ENCODE measurements at places on chromosomes 12 and 14. TPM values are rescaled to one million over a fixed set of nuclear protein-coding genes. Genes with fewer than 3 reads are reported as not detected.
A peak's percentile ranks its signal among the peaks of the same experiment; 100 is the strongest.

GRCh38 chr14:93648440-93649168 lies 139.7 kb downstream of the PRIMA1 start:
- no peak for DNase-seq

DNA sequence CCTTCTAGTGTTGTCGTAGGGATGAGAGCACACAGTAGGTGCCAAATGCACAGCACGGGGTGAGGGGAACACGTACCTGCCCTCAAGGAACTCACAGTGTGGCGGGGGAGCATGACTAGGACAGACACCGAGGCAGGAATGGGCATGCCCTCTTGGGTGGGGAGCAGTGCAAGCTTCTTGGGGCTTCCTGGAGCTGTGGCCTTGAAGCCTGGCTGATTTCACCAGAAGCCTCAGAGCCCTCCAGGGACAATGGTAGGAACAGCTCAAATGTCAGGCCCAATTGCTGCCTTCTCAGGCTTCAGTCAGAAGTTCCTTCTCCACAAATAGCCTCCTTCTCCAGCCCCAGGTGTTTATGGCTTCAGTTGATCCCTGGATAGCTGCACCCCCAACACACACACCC lies 43.4 kb downstream of the TEAD4 start:
- DNase-seq, result no peak

- DNase-seq, result no peak
Measured at GRCh38 chr12:110193196-110193595, 69.0 kb downstream of the IFT81 start.

DNA sequence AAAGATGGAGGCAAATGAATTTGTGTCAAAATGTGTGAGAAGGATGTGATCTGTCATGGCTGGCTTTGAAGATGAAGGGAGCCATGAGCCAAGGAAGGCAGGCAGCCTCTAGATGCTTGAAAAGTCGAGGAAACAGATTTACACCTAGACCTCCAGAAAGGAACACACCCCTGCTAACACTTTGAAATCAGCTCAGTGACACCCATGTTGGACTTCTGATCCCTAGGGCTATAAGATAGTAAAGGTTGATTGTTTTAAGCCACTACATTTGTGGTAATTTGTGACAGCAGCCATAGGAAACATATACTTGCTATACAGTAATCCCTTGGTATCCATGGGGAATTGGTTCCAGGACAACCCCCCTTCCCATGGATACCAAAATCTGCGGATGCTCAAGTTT lies 80.5 kb upstream of the DYRK2 start:
- DNase-seq, result no peak

- DNase-seq, result no peak
Measured at GRCh38 chr12:98783420-98783819, 138.3 kb downstream of the APAF1 start.

GRCh38 chr14:20775901-20776300 lies 5.2 kb upstream of the RNASE6 start:
- DNase-seq, result no peak

GRCh38 chr12:114425031-114425626 lies 19.2 kb upstream of the TBX5 start:
- no peak for DNase-seq

DNA sequence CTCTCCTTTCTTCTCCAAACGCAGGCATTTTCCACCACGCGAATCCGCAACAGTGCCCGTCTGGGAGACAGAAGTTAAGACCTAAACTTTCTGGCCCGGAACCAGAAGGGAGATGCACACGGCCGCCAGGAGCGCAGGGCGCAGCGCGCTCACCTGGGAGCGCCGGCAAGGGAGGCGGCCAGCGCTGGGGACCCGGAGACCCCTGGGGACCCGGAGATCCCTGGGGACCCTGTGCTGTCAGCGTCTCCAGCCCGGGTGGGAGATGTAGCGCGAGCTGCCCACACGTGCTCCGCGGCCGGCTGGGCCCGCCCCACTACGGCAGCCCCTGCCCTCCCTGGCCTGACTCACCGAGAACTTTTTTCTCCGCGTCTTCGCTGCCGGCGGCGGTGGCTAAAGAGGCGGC lies 620 bp downstream of the YBX3 start:
- peak; percentile 83 for DNase-seq

DNA sequence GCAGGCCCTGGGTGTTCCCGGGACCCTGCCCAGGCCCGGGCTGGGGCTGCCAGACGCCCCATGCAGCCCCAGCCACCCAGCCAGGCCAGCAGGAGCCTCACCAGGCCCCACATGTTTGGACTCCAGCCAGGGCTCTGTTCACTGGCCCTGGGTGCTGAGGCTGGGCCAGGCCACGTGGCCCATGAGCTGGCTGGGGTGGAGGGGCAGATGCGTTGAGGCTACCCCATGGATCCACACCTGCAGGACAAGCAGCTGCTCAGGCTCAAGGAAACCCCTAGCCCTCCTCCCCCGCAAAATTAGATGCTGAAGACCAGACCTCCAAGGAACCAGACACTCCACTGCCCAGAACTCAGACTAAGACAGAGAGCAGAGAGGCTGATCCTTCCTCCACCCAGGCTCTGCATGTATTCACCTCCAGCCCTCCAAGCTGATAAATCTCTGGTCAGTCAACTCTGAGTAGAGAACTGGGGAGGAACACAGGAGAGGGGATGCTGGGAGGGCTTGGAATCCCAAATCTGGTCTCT lies 1.6 kb downstream of the CDH24 start:
- DNase-seq, result no peak

- peak; percentile 14 for DNase-seq
Measured at GRCh38 chr14:35046751-35047536, 872 bp downstream of the FAM177A1 start.

DNA sequence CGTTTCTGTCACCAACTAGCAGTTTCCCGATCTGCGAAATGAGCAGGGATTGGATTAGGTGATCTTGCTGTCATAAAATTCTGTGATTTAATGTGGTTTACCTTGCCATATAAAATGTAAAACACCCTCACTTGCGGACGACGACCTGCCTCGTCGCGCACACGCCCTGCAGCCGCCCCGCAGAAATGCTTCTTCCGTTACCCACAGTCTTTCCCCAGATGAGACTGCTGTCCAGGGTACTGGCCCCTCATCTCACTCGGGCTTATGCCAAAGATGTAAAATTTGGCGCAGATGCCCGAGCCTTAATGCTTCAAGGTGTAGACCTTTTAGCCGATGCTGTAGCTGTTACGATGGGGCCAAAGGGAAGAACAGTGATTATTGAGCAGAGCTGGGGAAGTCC lies 17.7 kb upstream of the FOXJ2 start:
- DNase-seq, result no peak

DNA sequence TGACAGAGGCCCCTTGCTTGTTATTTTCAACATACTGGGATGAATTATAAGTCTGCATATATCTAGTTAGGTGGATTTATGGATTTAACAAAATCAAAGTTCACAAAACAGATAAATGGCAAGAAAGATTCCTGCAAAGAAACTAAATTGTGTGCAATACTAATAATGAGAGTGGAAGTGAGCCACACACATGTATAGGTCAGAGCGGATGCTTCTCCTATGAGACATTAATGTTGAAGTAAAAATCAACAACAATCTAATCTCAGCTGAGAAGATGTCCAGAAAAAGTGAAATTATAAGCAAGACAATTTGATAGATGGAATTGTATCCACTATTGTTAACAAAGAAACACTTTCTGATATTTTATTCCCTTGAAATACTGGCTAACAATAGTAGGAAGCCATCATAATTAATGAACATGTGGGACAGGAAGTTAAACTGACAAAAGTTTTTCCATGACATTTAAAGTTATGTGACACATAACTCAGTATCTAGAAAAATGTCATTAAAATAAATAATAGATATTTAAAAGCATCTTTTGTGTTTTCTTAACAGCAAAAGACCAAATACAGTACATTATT lies 39.7 kb downstream of the RAD51B start:
- no peak for DNase-seq

DNA sequence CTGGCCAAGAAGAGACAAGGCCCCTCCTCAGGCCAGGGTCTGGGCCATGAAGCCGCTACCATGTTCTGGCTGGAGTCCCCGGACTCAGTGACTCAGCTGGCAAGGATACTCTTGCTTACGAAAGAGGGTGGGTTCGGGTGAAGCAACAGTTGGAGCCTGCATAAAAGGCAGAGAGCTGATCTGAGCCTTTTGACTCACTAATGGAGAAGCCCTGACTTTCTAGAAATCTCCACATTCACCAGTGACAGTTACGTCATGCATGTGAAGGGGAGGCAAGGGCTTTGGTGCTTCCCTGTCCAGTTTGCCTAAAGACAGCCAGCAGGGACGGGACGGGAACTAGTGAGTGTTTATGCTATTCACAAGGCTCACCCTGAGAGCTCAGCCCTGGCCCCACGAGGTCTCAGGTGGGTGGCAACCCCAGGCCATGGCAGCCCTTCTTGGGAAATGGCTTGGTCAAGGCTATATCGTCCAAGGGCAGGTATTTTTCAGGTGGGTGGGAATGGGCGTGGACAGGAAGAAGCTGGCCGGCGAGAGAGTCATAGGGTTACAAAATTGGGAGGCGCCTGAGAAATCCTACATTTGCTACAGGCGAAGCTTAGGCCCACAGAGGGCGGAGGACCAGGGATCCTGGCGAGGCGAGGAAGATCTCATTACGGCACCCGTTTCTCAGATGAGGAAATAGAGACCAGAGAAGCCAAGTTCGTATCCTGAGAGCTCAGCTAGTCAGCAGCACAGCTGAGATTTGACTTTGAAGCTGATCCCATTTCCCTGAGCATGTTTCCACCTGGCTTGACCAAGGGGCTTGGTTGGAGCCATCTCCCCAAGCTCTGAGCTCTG lies 314.6 kb downstream of the BCL11B start:
- peak; percentile 59 for DNase-seq

DNA sequence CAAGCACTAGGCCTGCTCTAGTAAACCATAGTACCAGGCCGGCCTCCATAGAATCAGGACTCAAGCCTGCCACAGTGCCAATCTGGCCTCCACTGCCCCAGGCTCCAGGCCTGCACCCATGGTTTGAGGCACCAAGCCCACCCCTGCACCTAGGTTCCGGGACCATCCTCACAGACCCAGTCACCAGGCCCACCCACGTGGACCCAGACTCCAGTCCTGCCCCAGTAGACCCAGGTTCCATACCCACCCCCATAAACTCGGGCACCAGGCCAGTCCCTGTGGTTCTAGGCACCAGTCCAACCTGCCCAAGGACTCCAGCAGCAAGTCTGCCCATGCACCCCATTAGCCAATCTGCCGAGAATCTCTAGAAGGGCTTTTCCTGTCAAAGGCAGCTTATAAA lies 501.8 kb upstream of the TMPO start:
- no peak for DNase-seq

- DNase-seq, result no peak
Measured at GRCh38 chr14:32576977-32577376, 247.9 kb downstream of the AKAP6 start.

FOXN4 gene
- total RNA-seq, result not detected

FLVCR2 gene
- 3.4 TPM for total RNA-seq

TRIM9 gene
- total RNA-seq, result 4.2 TPM

C12orf50 gene
- total RNA-seq, result not detected

TRPV4 gene
- total RNA-seq, result not detected

ERP27 gene
- total RNA-seq, result not detected

RHEBL1 gene
- total RNA-seq, result not detected

CCDC92 gene
- 31.0 TPM for total RNA-seq

RPGRIP1 gene
- total RNA-seq, result not detected

EPYC gene
- not detected for total RNA-seq

RAD9B gene
- not detected for total RNA-seq

OR6S1 gene
- total RNA-seq, result not detected

KRT83 gene
- not detected for total RNA-seq

CKB gene
- total RNA-seq, result 144 TPM

PAX9 gene
- not detected for total RNA-seq

INSM2 gene
- not detected for total RNA-seq

RIC8B gene
- 19.1 TPM for total RNA-seq

Measured in ascending aorta (tissue), 2 donors.